ENCODE measurements at places on chromosomes 6 and 20. TPM values are rescaled to one million over a fixed set of nuclear protein-coding genes. Genes with fewer than 3 reads are reported as not detected.

Gene ZSWIM3
- 1.6 TPM for total RNA-seq

Gene POU3F2
- total RNA-seq, result not detected

Gene ISM1
- 0.34 TPM for total RNA-seq

Gene BTNL2
- total RNA-seq, result not detected

Gene ARMC12
- total RNA-seq, result 0.46 TPM

Gene NOTCH4
- 0.73 TPM for total RNA-seq

Gene ZFP57
- total RNA-seq, result not detected
